ENCODE measurements at places on chromosomes 16 and 17.

DNA sequence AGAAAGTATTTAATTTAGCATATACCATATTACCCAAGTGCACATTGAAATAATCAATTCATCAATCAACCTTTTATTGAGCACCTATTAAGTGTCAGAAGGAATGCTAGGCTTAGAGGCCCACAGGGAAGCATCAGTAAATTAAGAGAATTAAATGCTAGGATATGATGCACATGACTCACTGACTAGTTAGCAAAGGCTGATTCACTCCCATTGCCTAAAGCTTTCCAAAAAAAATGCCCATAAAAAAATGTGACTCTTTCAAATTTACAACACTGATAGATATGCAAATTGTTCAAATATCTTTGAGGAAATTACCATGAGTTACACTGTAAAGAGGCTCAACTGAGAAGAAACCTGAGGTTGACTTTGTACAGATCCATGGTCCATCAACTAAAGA lies 883.3 kb downstream of the CDH11 start:
- no peak for DNase-seq

GRCh38 chr16:85476389-85476788 lies 136.7 kb upstream of the GSE1 start:
- DNase-seq: no peak

GRCh38 chr17:42276359-42276608 lies at the start of gene STAT5B:
Gene STAT5B (minus strand): TSS chr17:42276391. CDS start chr17:42232127, 44,264 bp downstream.
- no peak for DNase-seq

DNA sequence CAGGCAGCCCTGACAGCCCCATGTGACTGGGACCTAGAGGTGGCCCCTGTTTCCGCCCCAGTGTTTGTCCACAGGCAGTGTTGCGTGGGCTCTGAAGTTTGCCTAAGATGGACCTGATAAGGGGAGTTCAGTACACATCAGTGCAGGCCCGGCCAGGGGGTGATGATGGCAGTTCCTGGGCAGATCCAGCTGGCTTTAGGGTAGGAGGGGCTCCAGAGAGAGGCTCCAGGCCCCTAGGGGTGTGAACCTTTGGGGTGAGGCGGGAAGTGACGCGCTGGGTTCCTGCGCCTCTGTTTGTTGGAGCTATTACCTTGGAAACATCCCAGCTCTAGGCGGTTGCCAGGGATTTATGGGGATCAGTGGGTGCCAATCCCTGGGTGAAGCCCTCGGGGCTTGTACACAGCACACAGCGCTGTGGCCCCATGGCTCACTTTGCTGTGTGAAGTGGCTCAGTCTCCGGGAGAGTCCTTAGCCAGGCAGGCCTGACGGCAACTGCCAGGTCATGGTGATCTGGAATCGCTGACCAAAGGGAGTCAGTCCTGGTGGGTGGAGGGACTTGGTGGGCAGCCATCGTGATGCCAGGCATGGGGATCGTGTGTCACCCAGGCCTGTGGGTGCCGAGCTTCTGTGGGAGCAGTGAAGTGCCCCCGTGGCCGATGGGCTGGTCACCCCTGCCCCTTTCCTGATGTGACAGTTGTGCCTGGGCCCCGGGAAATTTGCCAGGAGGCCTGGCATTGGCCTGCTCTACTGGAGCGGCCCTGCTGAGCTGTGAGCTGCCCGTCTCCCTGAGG lies 146.1 kb downstream of the SEC14L1 start:
- DNase-seq: no peak

DNA sequence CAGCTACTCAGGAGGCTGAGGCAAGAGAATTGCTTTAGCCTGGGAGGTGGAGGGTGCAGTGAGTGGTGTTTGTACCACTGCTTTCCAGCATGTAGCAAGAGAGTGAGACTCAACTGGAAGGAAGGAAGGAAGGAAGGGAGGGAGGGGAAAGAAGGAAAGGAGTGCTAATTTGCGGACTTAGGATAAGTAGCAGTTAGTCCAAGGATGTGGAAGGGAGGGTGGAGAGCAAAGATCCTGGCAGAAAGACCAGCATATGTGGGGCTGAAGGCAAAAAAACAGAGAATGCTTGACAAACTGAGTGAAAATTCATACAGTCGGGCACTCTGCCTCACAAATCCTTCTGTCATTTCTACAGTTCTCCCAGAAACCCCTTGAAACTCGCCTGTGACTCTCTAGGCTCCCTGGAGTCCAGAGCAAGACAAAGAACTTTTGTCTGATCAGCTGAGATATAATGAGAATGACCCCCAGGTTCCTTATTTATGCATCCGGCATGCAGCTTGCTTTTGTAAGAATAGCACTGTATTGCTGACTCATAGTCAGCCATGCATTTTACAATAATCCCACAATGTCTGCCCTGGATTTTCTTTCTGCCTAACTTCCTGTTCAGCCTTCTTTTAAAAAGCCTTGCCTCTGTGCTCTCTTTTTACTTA lies 31.5 kb downstream of the CDK5RAP3 start:
- no peak for DNase-seq

GRCh38 chr17:47914306-47914948 lies 18.4 kb downstream of the SP2 start:
- DNase-seq: no peak

DNA sequence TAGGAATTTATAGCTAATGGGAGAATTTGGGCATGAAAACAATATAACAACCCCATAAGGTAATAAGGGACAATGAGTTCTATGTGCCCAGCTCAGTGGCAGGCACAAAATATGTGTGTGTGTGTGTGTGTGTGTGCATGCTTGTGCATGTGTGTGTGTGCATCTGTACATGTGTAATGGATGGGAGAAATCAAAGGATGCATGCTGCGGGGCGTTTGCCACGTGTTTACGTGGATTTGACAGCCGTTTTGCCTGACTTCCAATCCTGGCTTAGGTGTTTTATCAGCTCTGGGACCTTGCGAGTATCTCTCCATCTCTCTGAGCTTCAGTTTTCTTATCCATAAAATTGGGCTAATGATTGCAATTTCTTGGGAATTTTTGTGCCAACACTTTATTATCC lies 108.4 kb downstream of the IRX5 start:
- DNase-seq: no peak

- DNase-seq: no peak
Observed at GRCh38 chr17:38746849-38747462, 1.2 kb downstream of the PCGF2 start.

GRCh38 chr17:80523956-80524712 lies 20.5 kb upstream of the RPTOR start:
- no peak for DNase-seq
